HEK293T (cell line): ENCODE measurements at places on chromosomes 3 and 15.
A peak's percentile ranks its signal among the peaks of the same experiment; 100 is the strongest.

DNA sequence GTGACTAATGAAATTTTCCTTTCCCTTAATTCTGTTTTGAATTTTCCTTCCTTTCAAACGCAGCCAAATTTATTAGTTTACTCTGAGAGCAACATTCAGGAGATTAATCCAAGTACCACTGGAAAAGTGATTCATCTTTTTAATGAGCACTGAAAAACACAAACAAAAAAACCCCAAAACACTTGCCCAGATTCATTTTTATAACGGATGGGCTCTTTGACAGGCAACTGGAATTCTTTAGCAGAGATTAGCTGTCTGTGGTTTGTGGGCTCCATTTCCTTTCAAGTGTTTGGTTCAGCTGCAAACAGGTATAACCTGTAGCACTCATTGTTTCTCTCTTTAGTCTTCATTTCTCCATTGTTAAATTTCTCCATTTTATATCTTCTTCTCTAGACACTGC lies 3.1 kb upstream of the POLR2M start:
- no peak for DNase-seq

- no peak for DNase-seq
Measured at GRCh38 chr3:30314757-30315325, 291.6 kb upstream of the TGFBR2 start.

GRCh38 chr15:44554934-44555723 lies 18.2 kb downstream of the EIF3J start:
- DNase-seq, result no peak

DNA sequence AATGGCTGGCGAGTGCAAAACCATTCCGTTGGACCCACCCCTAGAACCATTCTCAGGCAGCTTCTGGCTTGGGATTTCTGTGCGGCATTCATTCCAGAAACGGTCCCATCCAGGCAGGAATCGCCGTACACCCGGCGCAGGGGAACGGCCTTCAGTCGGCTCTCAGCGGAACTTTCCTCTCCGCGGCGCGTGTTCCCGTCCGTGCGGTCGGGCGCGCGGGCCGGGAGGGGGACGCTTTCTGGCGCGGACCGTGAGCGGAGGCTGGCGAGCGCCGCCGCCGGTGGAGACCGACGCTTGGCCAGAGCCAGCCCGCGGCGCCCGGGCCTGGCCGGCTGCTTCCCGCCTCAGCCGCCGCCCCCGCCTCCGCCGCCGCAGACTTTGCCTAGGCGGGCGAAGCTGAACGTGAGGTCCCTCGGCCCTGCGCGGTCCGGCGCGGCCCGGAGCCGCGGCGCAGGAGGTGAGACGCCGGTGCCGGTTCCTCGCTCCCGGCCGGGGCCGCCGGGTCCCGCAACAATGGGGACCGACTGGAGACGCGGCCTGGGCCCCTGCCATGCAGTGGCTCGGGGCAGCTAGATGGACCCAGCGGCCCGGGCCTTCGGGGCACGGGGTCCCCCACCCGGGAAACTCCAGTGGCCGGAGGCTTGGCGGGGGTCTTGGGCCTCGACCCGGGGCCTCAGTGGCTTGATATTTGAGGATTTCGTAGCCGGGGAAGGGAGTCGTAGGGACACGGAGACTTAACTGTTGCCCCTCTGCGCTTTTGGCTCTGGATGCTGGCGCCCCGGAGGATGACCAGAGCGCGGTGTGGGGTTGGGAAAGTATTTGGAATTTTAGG lies at the start of gene RAD54L2:
Gene RAD54L2, plus strand, starts transcription at position 261 of the 832 bp plus-strand sequence. CDS start 51,702 bp downstream, outside the sequence.
- peak; percentile 87 for DNase-seq

DNA sequence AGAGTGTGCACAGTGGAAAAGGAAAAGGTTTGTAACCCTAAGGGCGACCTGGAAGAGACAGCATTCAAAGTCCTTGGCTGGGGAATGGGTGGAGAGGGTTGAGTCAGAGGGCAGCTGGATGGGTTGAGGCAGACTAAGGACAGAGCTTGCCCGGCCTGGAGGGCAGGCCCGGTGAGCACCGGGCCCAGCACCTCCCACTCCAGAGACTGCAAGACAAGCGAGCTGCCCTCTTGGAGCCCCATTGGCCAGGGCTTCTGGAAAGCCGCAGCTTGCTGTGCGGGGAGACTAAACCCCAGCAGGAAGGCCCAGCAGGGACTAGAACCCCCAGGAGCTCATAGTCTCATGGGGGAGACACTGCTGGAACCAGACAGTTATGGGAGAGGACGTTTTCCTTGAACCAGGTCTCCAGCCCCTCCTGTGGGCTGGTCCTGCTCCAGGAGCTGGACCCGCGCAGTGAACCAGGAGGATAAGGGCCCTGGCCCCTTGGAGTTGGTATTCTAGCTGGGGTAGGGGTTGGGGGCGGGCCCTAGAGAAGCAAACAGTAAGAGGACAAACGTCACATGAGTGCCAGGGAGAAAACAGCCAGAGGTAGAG lies 59.1 kb downstream of the RGMA start:
- DNase-seq, result no peak

DNA sequence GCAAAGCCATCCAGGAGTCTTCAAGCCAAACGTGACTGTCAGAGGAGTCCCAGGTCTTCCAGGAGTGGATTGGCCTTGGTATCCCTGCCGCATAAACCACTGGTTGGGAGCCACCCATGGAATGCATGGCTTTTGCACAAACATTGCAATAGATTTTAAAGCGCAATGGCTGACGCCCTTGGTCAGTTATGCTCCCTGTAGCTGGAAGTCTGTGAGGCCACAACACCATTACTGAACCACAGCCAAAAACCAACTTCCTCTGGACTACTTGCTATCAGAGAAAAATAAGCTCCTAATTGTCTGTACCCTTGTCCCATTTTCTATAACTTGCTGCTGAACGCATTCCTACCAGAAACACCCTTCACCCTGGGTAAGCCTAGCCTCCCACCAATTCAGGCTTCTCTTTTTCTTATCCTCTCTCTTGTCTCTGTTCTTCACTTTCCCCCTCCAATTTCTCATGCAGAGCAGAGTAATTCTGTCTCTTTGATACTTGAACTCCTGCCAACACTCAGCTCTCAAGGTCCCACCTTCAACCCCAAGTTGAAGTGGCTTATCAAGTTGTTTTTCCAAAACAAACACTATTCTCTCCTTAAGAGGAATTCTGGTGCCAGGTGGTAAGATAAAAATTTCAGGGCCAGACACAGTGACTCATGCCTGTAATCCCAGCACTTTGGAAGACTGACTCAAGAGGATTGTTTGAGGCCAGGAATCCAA lies 176.4 kb upstream of the UBE2E1 start:
- DNase-seq, result no peak

- DNase-seq, result no peak
Measured at GRCh38 chr15:70202756-70203155, 105.0 kb upstream of the TLE3 start.

- DNase-seq, result no peak
Measured at GRCh38 chr3:191301017-191301416, 28.2 kb upstream of the CCDC50 start.

DNA sequence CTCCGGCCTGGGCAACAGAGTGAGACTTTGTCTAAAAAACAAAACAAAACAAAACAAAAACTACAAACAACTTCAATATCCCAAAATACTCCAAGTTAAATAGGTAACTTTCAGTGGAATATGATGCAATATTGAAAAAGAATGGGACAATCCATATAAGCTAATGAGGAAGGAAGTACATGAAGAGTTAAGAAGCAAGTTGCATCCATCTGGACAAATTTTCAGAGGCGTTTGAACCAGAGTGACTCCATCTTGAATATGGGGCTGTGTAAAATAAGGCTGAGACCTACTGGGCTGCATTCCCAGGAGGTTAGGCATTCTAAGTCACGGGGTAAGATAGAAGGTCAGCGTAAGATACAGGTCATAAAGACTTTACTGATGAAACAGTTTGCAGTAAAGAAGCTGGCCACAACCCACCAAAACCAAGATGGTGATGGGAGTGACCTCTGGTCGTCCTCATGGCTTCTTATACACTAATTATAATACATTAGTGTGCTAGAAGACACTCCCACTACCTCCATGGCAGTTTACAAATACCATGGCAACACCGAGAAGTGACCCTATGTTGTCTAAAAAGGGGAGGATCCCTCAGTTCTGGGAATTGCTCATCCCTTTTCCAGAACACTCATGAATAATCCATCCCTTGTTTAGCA lies 58.1 kb upstream of the LCTL start:
- DNase-seq, result no peak

- DNase-seq, result no peak
Measured at GRCh38 chr3:115021061-115021460, 126.0 kb downstream of the ZBTB20 start.

DNA sequence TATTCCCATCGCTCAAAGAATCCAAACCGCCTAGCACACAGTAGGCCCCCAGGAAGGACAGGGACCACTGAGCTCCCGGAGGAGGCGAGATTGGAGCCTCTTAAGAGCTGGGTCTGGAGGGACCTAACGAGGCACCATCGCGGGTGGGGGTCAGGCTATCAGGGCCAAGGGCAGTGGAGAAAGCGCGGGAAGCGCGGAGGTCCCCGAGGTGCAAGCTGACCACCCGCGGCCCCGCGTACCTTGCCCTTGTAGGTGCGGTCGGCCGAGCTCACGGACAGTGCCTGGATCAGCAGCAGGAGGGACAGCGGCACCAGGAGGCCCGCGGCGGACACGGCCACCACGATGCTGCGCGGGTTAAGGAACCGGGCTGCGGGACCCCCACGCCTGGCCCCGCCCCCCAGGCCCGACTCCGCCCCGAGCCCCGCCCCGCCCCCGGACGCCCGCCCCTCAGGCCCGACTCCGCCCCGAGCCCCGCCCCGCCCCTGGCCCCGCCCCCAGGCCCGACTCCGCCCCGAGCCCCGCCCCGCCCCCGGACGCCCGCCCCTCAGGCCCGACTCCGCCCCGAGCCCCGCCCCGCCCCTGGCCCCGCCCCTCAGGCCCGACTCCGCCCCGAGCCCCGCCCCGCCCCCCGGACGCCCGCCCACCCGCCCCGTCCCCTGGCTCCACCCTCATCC lies 3.9 kb downstream of the ZDHHC19 start:
- DNase-seq, result no peak

- DNase-seq, result no peak
Measured at GRCh38 chr3:22907796-22908195, 295.3 kb upstream of the UBE2E2 start.

- no peak for DNase-seq
Measured at GRCh38 chr3:145942052-145942451, 218.9 kb downstream of the PLOD2 start.
